ENCODE measurements at places on chromosomes 7 and 10.
A peak's percentile ranks its signal among the peaks of the same experiment; 100 is the strongest.

DNA sequence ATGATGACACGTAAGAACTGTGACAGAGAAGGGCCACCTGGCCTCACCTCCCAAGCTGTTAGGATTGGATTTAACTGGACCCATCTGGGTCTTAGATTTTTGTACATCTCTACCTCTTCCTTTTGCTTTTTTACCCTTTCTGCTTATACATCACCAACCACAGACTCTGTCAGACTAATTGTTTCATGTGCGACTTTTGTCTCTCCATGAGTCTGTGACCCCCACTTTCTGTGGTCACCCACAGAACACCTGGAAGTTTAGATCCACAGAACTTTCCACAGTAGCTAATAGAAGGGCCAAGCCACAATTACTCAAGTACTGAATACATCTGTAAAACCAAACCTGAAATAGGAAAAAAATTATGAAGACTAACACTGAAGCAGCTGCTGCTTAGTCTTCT lies 23.1 kb downstream of the SEC31B start:
- no peak for DNase-seq

GRCh38 chr7:51328351-51328801 lies 11.8 kb upstream of the COBL start:
- DNase-seq, result no peak

GRCh38 chr10:22251751-22252223 lies 34.0 kb upstream of the EBLN1 start:
- peak; percentile 84 for DNase-seq

DNA sequence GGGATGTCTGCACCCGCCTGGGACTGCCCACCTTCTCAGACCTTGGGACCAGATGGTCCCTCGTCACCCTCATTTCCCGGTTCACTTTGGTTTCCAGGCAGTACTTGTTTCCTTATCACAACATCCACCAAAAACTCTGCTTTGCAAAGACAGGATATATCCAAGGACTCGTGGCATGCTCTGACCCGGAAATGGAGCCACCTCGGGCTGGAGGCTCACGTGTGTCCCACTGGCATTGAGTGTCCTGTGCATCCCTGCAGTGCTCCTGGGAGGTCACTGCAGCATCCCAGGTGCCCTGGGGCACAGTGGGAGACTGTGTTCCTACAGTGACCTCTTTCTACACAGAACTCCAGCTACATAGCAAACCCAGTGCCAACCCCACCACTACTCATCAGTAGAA lies 611.9 kb upstream of the FOXK1 start:
- no peak for DNase-seq

DNA sequence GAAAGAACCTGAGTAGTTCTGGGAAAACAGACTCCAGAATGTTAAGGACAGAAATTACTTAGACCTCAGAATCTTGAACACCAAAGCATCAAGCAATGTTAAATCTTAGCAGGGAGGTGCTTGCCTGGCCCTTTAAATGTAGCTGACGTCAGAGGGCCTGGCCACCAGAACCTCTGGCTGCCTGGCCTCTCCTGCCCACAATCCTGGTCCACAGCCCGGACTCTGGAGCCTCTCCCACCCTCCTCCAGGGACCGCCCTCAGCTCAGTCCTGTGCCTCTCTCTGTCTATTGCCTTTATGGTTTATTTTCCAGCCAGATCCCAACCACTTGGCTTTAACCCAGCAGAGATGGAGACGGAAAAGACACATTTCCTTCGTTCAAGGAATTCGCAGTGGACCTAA lies 42.2 kb upstream of the EGR2 start:
- DNase-seq, result no peak

- DNase-seq, result no peak
Observed at GRCh38 chr7:24637021-24637420, 63.8 kb downstream of the PALS2 start.

DNA sequence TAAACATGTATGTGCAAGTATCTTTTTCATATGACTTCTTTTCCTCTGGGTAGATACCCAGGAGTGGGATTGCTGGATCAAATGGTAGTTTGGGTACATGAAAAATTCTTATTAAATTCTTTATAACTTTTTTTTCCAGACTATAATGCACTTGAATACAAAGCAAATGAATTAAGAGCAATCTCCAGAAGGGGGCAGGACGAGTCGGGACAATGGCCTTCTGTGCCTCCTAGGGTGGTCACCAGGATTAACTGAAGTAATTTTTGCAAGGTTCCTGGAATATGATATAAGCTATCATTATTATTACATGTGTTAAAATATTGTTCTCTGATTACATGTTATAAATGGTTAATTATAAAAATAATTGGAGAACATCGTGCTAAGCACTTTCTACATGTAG lies 127.2 kb downstream of the PPP1R17 start:
- no peak for DNase-seq

DNA sequence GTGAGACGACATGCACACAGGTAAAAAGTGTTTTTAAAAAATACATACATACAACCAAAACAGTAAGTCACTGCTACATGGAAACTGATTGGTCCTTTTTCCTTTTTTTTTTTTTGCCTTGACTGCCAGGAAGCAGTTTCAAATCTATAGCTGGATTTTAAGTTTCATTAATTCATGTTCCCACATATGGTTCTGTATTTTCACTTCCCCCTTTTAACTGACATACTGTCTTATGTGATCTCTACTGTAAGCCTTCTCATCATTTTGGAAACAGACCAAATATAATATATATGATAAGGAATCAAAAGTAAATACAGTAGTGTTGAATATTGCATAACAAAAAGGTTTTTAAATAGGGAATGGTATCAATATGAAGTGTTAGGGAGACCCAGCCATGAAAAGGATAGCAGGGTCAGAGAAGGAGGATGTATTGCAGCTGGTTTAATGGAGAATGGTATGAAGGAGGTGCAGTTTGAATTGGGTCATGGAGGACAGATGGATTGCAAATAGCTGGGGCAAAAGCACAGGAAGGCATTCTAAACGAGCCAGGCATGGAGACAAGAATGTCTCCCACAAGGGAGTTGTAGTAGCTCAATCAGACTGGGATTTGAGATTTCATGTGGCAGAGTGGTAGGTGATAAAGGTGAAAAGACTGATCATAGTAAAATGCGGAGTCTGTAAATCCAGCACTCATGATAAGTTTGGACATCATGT lies 5.4 kb downstream of the CAV1 start:
- DNase-seq, result no peak

DNA sequence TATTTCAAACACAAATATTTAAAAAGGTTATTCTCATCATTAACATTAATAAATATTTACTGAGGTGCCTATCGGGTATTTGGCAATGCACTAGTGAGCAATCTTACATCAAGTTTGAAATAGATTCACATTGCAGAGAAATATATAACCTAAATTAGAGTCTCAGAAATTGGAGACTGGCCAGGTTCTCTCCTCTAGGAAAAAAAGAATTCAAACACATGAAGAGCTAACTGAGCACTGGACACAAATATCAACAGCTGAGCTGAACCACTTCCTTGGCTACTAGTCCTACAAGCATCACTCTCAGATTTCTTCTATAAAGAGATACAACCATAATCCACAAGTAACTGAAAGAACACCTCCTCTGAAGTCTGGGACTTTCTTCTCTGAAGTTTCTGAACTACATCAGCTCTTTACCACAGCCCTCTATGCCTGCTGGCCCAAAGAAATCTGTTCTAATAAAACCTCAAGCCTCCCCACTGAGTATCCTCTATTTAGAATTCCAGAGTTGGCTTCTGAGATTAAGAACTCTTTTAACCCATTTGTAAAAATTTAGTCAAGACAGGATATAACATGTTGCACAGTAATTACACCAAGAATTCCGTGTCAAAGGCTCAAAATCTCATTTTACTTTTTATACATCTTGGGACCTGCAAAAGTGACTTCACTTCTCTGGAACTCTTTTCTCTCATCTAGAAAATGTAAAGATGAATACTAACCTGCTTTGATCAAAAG lies 45.2 kb downstream of the MTERF1 start:
- no peak for DNase-seq

- peak; percentile 16 for DNase-seq
Observed at GRCh38 chr7:50142425-50143017, 49.5 kb upstream of the ZPBP start.

DNA sequence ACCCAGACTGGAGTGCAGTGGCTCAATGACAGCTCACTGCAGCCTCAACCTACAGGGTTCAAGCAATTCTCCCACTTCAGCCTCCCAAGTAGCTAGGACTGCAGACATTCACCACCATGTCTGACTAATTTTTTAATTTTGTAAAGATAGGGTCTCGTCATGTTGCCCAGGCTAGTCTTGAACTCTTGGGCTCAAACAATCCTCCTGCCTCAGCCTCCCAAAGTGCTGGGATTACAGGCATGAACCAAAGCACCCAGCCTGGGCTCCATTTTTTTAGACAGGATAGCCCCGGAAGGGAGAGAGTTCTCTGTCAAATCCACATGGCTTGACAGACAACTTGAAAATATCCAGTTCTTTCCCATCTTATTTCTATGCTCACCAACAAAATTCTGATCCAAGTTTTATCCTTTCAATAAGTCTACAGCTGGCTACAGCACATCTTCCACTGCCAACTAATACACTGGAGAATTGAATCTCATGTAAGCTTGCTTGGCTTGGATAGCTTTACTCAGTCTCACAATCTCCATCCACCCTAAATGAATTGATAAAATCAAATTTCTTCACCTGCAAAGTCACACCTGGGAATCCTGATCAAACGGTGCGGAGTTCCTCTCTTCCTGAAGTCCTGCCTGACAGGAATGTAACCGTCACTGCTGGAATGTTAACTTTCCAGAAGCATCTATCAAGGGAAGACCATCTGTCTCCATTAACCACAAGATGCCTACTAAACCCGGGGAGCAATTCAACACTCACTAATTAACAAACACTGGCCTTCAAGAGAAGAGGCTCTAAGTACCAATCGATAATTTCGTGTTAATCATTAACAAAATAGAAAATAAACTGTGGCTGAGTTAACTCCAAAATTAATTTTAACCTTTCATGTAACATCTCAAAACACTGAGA lies 239.7 kb upstream of the MKLN1 start:
- no peak for DNase-seq

GRCh38 chr7:100588438-100588837 lies 2.3 kb downstream of the FBXO24 start:
- no peak for DNase-seq

DNA sequence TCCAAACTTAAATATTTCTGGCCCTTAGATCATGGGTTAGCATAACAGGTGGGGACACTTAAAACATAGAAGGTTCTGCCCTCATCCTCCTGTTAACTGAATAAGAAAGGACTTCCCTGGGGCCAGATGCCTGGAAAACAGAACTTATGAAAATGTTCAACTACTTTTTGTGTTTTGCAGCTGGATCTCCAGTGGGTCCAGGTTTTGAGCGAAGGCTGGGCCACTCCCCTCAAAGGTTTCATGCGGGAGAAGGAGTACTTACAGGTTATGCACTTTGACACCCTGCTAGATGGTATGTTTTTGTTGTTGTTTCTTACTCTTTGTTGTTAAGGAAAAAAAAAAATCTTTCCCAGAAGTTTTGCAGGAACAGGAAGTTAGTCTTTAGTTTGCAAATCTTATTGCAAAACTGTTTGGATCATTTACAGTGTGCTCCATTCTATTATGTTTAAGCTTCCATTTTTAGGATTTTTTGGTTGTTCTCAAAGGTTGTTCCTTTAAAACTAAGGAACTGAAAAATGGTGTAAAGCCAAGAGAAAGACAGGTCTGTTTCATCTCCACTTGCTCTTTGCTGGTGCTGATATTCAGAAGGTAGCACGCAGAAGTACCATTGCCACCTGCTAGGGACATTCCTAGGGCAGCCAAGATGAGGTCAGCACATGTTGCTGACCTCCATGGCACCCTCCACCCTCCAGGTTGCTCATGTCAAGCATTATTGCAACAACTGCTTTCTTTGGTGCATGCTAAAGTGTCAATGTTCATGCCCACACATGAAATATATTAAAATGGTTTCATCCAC lies 56.1 kb downstream of the PAPSS2 start:
- DNase-seq, result no peak

DNA sequence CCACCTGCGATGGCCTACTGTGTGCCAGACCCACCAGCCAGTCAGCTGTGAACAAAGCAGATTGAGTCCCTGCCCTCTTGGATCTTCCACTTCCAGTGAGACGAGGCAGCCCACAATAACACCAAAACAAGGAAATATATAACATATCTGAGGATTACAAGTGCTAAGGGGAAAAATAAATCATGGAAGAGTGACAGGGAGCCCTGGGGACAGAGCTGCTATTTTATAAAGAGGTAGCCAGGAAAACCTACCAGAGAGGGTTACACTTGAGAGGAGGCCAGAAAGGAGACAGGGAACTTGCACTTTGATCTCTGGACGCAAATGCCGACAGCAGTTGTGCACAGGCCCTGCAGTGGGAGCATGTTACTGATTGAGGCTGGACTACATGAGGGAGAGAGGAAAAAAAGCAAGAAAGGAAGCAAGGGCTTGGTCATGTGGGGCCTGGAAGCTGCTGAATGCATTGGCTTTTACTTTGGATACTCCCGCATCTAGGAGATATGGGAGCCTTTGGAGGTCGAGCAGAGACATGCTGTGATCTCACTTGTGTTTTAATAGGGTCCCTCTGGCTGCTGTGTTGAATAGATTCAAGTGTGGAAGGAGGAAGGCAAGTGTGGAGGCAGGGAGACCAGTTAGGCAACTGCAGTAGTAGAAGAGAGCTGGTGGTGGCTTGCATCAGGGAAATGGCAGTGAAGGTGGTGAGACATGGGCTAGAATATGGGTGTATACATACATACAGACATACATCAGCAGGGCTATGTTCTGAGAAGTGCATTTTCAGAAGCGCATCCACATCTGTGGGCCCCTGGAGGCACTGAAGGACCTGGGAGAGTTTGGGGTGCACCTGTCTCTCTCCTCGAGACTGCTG lies 26.2 kb downstream of the MINDY4 start:
- DNase-seq, result no peak

DNA sequence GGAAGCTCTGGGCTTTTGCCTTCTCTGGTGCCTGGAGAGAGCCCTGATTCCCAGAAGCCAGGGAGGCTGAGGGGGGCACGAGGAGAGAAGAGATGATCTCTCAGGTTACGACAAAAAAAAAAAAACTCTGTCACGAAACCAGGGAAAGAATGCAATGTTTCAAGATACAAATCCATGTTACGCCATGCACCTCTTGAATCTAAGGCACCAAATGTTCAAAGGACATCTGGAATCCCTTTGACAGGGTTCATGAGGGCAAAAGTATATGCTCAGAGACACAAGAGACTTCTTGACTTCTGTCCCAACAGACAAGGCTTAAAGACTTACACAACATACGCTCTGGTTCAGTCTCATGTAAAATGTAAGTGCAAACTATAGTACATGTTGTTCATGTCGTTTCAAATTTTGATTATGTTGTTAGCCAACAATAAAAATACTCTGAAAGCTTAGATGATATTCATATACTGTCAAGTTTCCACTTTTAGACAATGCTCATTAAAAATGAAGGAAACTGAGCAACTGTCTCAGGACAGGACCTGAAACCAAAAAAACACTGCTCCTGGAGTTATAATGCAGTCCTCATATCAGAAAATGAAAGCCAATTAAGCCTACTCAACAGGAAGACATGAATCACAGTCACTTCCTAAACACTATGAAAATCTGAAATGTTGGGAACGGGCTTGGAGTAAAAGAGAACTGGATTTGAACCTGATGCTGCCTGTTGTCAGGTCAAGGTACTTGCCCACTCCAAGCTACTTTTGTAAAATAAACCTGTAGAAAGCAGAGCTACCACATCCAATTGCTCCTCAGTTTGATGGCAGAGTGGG lies 72.3 kb downstream of the CHCHD3 start:
- DNase-seq, result no peak

All from globus pallidus (tissue), 1 donor.